Cardiac muscle cell (in vitro differentiated cells and primary cell): ENCODE measurements at places on chromosomes 16 and 17.

DNA sequence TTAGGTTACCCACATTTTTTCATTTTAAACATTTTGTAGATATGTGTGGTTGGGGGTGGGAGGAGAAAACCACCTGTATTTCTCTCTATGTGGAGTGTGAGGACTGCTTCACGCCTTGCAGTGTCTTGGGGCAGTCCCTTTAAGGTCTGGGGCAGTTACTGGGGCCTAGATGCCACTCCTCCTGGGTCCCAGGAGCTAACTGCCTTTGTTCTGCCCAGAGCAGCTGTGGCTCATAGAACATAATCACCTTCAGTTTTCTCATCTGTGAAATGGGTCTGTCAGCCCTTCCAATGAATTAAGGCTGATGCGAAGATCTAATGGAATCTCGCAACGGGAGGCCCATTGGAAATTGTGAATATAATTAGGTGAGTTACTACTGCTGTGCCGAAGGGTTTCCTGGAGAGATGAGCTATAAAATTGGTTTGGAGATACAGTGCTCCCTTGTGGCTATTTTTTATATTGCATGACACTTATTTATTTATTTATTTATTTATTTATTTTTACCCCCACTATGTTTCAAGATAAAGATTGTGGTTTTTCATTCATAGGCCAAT lies 22.9 kb downstream of the DHRS7C start:
- peak; percentile 46 for DNase-seq

GRCh38 chr17:55660178-55660886 lies 62.3 kb downstream of the TMEM100 start:
- DNase-seq, result no peak

- peak; percentile 59 for DNase-seq
These were observed 191.1 kb upstream of the CIBAR2 start for GRCh38 chr16:85303354-85303883.

DNA sequence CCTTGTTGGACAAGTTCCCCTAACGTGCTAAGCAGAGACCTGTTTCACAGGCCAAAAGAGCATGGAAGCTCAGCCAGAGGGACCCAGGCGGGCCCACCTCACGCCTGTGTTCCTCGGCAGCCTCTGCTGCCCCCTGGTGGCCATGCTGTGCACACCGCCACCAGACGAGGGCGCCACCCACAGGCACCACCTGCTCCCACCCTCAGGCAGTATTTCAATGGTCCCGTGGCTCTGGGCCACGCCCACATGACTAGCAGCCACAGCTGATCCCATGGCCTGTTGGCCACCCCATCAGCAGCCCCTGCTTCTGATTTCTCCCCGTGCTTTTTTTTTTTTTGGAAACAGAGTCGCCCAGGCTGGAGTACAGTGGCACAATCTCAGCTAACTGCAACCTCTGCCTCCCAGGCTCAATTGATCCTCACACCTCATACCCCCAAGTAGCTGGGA lies 18.9 kb downstream of the MPG start:
- peak; percentile 89 for DNase-seq

GRCh38 chr16:35391328-35391727 lies 1931.9 kb downstream of the TP53TG3F start:
- no peak for DNase-seq

- DNase-seq, result no peak
These were observed 33.5 kb downstream of the IRX3 start for GRCh38 chr16:54253118-54253517.

- no peak for DNase-seq
These were observed 102.8 kb upstream of the KCNJ16 start for GRCh38 chr17:69972251-69972650.

DNA sequence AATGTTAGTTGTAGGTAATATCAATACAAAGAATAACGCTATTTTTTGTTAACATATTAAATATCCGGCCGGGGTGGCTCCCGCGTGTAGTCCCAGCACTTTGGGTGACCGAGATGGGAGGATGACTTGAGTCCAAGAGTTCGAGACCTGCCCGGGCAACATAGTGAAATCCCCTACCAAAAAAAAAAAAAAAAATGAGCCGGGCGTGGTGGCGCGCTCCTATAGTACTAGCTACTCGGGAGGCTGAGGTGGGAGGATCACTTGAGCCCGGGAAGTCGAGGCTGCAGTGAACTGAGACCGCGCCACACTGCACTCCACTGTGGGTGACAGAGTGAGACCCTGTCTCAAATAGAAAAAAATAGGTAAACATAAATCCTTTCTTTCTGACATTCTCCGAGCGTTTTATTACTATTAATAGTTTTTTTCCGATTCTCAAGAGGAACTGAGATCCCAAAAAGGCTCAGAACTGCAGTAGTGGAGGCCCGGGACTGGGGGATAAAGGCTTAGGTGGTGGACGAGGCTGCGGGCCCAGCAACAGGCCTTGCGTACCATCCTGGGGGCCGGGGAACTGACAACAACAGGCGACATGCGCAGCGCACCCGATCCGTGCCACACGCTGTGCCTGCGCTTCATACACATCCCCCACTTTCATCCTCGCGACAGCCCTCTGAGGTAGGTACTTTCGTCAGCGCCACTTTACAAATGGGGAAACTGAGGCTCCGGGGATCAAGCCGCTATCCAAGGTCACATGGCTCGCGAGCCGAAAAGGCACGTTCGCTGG lies 919 bp downstream of the N4BP1 start:
- DNase-seq, result peak; percentile 44

DNA sequence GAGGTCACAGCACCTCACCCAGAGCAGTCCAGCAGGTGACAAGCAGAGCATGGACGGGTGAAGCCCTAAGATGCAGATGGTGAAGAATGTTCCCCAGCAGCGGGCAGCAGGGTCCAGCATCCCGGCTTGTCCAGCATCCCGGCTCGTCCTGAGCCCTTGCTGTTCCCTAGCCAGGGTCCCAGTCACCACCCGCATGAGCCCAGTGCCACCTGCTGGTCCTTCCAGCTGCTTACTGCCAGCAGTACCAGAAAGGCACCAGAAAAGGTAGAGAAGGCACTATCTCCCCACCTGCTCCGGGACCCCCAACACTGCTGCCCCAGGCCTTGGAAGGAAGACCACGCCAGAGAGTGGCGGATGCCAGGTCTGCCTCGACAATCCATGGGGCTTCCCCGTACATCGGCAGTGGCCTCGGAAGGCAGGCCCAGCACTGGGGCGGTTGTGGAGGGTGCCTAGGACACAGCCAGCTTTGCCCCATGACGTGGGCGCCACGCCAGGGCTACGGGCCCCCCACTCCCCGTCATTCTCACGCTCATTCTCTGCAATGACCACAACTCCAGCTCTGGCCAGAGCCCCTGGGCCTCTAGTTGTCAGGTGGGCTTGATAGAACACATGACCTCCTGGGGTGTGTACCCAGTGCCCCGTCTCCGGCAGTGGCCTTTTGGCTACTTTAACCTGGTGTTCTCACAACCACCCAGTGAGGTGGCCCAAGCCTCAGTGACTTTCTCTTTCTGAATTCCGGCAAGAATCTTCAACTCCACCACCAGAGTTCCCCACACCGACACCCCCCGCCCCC lies 1.4 kb downstream of the CENPX start:
- peak; percentile 82 for DNase-seq

DNA sequence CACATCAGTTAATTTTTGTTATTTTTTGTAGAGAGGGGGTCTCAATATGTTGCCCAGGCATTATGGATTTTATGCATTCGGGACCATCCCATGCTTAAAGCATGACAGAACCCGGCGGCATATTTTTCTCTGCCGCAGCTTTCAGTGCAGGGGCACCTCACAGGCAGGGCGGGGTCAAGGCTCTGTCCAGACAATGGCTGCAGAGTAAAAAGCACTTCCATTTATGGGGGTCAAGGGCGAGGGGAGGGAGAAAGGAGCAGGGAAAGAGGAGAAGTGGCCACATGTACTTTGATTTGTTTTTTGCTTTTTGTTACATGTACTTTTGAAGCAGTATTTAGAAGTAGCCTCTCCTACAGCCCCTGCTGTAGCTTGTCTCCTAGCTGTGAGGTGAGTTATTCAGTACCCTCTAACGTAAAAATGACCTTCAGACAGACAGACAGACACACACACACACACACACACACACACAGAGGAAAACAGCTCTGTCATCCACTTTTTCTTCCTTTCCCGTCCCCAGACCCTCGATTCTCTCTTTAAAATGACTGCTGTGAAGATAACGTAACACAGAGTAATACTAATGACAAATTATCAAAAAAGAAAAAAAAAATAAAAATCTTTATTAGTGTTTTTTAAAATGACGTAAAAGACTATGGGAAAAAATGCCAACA lies 856 bp upstream of the SCPEP1 start:
- peak; percentile 47 for DNase-seq

DNA sequence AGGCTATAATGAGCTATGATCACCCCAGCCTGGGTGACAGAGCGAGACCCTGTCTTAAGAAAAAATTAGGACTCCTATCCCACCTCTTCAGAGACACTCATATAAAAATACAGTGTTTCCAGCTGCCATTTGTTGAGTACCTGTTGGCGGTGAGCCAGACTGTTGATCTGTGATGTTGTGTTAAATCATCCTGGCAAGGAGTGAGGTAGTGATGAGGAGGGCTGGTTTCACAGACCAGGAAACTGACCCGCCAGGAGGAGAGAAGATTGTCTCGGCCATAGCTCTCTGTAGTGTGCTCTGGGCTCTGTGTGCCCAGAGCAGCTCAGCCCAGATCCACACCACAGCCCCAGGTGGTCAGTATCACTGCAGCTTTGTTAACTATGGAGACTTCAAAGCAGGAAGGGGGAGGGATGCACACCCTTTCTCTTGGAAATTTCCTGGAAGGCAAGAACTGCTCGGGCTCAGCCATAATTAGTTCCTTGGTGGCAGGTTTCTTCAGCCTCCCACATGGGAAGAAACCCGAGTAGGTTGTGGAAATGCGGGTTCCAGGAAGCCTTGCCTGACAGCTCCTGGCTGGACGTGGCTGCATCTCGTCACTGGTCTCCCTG lies 343.0 kb downstream of the SNX29 start:
- peak; percentile 29 for DNase-seq

- DNase-seq, result no peak
These were observed at the start of gene TNFRSF17 for GRCh38 chr16:11964761-11965551. TSS of gene TNFRSF17 (plus strand) at chr16:11965210. CDS start at chr16:11965325, 115 bp downstream.
